ENCODE measurements at places on chromosomes 11 and 22.

DNA sequence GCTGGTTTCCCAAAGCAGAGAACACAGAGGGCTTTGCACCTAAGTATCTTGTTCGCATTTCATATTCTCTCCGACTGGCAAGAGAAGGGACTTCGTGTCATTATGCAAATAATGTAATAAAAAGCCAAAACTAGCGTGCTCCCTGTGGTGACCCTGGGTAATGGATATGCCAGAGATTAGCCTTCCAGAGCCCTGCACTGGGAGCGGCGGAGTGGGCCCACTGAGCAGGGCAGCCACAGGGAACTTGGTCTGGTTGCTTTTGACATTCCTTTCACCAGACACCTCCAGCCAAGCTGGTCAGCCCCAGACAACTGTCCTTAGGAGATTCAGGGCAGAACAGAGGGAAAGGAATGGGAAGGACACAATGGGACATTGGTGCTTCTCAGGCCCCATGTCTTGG lies 56.1 kb downstream of the FLI1 start:
- DNase-seq = no peak

DNA sequence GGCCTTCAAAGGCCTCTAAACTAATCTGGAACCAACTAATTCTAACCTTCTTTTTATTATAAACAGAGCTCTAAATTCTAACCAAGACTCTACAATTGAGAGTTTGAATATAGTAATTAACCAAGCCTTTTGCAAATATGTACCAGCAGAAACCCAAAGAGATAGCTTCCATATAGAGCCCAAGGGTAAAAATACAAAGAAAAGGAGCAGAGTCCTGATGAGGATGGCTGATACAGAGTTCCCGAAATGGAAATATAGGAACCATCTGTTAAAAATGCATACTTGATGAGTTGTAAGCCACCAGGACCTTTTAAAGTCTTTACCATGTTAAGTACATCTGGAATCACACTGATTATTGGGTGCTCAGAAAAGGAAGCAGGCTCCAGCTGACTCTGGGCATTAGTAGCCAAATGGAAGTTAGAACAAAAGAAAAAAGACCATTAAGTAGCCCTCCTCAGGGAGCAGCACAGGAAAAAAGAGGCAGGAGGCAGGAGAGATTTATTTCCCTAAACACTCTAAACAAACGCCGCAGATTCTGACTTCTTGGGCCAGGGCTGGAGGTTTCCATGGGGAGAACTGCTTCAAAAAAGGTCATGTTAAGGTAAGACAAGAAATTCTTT lies 463.1 kb upstream of the FAT3 start:
- DNase-seq = no peak

DNA sequence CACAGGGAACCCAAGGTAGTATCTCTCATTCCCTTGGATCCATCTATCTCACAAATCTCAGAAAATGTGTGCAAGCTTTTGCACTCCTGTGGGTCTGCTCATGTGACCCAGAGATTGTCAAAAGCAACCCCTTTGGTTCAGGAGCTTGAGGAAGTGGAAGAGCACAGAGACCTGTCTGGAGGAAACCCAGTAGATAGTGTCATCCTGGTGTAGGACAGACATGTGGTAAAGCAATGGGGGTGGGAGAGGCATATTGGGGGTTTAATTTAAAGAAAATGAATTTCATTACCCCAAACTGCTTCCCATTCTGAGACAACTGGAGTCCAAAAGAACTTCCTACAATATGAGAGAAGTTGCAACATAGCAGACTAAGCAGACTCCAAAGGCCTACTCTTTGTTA lies 5.8 kb upstream of the MS4A14 start:
- no peak for DNase-seq

DNA sequence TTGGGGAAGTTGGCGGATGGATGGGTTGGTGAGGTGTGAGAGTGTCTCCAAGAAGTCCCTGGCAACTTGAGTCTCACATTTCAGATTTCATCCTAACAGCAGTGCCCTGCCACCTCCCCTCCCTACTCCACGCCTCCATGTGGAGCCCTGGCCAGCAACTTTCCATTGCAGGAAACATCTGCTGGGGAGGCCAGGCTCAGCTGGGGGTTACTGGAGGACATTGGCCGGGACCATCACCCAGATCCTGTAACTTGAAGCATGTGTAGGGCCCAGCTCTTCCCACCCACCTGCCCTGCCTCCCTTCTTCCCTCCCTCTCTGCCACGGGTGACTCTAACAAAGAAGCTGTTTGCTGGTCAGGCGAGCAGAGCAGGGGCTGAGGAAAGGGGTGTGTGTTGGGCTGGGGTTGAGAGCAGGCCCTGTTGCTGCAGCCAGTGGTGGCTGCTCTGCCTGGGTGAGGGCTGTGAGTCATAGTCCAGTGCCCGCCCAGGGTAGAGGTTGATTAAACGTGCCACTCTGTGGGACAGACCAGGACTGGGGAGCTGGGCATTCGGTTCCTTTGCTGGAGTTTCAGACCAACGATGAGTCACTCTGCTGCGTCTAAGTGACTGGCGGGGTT lies 64.0 kb downstream of the SCN3B start:
- DNase-seq = peak; percentile 87

- no peak for DNase-seq
These were observed 121.2 kb downstream of the SIK3 start for GRCh38 chr11:116976941-116977570.

DNA sequence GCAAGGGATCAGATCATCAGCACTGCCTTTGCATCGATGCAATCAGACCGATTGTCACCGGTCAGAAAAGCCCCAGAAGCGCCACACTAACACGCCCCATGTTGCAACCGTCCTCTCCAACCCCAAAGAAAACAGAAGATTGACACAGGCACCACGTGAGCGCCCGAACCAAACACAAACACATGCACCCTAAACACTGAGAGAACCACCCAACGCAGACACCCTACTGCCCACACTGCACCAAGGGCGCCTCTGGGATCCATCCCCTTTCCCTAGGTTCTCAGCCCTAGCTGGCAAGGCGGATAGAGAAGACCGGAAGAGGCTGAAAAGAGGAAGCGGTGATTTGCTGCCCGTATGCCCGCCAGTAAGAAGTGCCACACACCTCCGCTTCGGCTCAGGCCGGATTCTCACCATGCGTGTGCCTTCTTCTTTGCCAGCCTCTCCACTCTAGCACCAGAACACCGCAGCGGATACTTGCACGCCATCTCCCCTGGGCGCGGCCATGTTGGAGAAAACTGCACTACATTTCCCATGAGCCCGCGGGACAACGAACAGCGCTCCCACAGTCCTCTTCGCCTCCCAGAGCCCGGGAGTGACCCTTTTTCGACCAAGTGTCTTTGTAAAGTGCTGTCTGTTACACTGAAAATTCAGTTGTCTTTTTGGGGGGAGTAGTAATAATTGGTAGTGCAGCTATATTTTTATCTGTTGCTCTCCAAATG lies at the start of gene ALKBH8:
Gene ALKBH8, minus strand, starts transcription at position 517 of the 719 bp plus-strand sequence. CDS start 4,842 bp downstream, outside the sequence.
- peak; percentile 71 for DNase-seq

DNA sequence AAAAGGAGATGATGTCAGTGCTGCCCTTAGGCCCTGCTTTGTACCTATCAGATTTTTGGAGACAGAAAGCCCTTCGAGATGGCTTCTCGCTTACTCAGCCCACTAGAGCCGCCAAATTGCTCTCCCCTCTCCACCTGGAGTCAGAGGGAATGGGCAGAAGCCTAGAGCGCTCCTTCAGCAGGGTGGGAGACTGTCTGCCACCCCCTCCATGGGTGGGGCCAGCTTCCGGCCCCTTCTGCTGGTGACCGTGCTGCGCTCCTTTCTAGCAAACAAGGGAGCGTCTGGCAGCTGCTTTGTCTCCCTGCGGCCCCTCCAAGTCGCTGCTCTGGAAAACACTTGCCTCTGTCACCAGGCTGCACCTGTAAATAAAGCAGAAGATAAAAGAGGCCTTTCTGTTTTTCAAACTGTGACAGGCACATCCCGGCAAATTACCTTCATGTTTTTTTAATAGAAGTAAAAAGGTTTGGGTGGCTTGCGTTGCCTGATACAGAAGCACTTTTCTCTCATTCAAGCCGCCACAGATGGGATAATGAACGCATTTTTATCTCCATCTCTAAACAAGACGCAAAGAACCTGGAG lies 145.7 kb upstream of the NECTIN1 start:
- DNase-seq = no peak

GRCh38 chr11:78066471-78066870 lies 2.8 kb downstream of the THRSP start:
- DNase-seq = no peak

DNA sequence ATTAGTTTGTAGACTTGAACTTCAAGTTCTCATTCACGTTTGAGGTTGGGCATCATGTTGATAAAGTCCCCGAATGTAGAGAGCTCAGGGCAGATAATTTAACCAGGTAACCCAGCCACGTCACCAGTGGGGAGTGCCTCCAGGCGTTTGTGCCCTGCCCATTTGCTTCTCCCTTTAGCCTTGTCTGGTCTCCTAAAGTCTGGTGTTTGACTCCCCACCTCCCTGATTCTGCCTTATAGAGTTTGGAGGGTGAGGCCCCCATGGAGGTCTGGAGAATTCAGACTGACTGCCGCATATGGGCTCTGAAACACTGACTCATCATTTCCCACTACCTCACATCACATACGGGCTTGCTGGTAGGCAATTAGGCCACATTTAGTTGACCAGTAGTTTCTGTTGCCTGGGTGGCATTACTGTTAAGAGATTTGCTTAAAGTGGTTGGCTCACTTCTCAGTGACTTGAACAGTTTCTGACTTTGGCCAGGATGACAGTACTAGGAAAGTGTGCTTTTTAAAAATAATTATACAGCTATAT lies 99.3 kb upstream of the GAL start:
- no peak for DNase-seq

- no peak for DNase-seq
These were observed 99.7 kb downstream of the RRAS2 start for GRCh38 chr11:14259186-14259784.

DNA sequence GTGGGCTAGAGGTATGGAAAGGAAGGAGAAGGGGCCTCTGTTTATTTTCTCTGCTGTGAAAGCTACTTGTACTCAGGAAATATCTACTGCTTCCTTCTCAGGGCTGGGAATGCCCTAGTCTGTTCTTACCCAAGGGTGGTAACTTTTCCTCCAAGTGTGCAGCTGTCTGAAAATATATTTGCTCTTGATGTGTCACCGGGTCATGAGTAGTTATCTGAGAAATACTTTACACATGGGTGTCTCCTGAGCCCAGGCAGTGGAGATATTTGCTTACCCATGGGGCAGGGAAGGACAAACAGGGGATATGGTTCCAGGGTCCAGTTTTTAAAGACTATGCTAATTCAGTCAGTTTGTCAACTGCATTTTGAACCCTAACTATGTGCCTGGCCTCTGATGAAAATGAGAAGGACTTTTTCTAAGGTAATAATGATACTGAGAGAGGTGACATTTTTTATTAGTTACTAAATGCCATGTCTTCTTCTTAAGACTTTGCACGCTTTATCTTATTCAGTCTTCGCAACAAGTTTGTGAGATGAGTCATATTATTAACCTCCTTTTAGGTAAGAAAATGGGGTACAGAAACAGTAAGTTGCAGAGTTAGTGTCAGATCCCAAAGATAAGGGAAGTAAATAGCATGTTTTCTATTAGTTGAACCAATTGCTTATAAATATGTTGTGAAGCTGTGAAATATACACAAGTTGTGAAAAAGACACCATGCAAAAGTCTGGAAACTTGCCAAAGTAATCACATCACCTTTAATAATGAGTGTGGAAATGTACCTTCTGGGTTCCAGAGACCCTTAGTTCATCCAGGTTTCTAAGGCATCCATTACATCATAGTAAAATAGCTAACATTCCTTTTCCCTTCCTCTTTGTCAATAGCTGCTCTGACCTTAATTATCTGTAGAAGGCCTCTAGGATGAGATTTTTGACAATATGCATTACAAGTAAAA lies 22.9 kb downstream of the SYTL2 start:
- peak; percentile 92 for DNase-seq

DNA sequence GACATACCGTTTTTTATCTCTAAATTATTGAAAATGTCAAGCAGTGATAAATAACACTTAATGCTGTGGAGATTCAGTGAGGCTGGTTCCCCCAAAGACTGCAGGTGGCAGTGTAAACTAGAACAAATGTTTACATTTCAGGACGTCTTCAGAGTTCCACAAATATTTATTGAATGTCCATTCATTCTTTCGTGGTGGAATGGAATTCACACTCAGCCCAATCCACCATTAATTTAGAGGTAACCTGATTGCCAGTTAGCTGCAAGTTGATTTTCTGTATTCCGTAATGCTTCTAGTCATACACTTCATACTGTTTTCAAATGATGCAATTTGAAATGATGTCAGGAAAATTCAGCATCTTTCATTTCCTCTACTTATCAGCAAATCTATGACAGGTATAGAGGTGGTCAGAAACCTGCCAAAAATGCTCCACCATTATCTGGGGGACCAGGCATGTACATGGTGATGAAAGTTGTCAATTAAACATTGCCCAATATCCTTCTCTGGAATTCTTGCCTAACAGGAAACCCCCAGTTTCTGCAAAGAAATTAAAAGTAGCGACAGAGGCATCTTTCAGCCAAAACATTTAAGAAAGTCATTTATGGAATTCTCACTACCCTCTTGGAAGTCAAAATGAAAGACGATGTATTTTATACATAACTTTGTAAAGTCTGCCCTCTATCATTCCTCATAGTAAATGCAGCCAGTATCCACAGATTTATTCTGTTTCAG lies 94.3 kb upstream of the BMAL1 start:
- peak; percentile 45 for DNase-seq

DNA sequence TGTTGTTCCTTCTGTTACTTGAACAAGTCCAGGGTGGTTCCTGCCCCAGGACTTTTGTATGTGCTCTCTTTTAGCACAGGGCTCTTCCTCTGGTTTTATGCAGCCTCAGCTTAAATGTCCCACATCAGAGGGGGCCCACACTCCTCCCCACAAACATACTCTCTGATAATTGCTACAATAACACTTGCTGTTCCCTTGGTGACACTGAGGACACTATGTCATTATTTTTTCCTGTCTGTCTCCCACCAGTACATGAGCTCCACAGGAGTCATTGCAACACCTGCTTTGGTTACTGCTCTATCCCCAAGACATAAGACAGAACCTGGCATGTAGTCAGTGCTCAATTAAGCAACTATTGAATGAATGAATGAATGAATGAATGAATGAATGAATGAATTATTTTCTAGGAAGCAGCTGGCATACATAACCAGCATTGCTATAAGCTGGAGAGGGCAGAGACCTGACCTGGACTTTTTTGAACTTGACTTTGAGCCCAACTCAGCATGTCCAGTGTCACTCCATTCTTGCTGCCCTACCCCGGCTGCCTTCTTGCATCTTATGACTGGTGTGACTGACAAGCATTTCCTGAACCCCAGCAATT lies 7.5 kb upstream of the WNT7B start:
- no peak for DNase-seq

GRCh38 chr22:47195484-47196165 lies 433.2 kb downstream of the TBC1D22A start:
- DNase-seq = no peak
